ENCODE measurements at places on chromosomes 1 and 21. TPM values are rescaled to one million over a fixed set of nuclear protein-coding genes. Genes with fewer than 3 reads are reported as not detected.

The EPHA2 gene
- total RNA-seq = 12.0 TPM

The CFHR2 gene
- not detected for total RNA-seq

The AIRE gene
- total RNA-seq = not detected

The INKA2 gene
- 11.5 TPM for total RNA-seq

Data from heart right ventricle (tissue), 16 donors.